ENCODE measurements at places on chromosomes 11 and 22.

- DNase-seq, result peak; percentile 62
Observed at GRCh38 chr11:14336507-14337503, 22.2 kb downstream of the RRAS2 start.

- DNase-seq, result no peak
Observed at GRCh38 chr11:28760676-28761390, 652.6 kb downstream of the METTL15 start.

GRCh38 chr22:30323246-30323645 is 3.5 kb downstream of the TBC1D10A start:
- no peak for DNase-seq

- no peak for DNase-seq
Observed at GRCh38 chr11:72413914-72414628, 20.3 kb downstream of the CLPB start.

- DNase-seq, result no peak
Observed at GRCh38 chr22:30947173-30947815, 21.3 kb downstream of the MORC2 start.

DNA sequence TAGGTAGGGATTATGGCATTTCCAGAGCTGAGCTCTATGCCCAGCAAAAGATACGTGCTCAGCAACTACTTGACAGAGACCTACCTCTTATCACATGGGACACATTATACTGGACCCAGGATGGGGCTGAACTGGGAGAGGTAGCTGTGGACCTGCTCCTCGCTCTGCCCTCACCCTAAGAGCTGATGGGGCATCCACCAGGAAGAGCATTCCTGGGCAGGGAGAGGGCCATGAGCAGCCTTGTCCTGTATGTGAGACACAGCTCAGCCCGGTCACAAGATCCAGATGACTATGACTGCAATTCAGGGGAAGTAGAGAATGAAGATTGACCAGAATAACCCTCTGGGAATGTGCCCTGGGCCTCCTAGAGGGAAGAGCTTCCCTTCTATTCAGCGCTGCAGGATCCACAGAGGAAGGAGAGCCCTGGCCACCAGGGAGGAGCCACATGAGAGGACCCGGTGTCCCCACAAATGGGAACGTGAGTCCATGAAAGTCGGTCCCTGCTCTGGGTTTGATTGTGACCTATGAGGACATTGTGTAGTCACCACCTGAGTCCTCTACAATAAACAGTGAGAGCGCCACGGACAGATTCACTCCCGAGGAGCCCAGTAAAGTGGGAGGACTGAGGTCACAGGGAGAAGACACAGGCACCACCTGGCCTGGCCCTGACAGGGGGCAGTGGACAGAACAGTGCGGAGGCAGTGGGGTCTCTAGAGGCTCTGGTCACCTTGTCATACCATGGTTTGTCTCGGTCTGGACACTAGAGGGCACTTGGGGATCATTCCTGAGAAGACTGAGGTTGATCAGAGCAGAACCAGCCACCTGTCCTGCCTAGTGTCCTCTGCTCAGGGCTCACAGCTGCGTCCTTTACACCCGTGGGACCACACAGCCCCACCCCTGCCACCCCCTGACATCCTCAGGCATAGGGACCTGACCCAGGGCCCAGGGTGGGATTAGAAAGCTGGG is 99.5 kb downstream of the ZNF280B start:
- no peak for DNase-seq

All from brain pericyte (primary cell).